Activated T-helper 1 cell treated with anti-CD3 and anti-CD28 coated beads, Interleukin-12 subunit alpha, Interleukin-12 subunit beta, Interleukin-2, Interleukin-4 antibody, amounts not matched to agents 30 ng/mL and 10 ng/mL and 1 ng/mL, durations not matched to agents 14 hours and 24 hours and 36 hours (primary cell): ENCODE measurements at places on chromosomes 5 and 9. TPM values are rescaled to one million over a fixed set of nuclear protein-coding genes. Genes with fewer than 3 reads are reported as not detected.

GRCh38 chr5:83555263-83555662 lies 83.7 kb downstream of the VCAN start:
- DNase-seq = no peak

The SYNPO gene
- not detected in 2 replicates for total RNA-seq

The KLF4 gene
- total RNA-seq = 2.3 and 3.3 TPM in 2 replicates

GRCh38 chr5:104628911-104629310 lies 1066.3 kb upstream of the NUDT12 start:
- no peak for DNase-seq

DNA sequence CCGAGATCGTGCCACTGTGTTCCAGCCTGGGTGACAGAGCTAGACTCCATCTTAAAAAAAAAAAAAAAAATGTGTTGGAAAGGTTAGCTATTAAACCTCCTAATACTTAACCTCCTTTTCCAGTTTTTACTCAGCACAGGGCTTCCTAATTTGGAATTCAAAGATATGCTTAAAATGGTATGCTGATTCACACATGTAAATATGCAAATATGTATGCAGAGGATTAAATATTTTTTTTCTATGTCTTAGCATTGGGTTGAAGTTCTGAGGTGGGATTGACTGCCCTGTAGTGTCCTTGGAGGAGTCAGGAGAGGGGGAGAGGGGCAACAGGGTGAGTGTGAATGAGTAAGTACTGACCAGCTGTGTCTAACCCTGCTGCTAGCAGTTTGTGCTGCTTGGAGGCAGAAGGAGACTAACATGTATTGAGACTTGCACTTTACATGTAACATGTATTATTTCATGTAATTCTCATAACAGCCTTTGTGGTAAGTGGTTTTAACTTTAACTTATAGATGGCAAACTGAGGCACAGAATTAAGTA lies 63.2 kb downstream of the SLC44A1 start:
- no peak for DNase-seq

The ZNF608 gene
- total RNA-seq = not detected in 2 replicates

GRCh38 chr5:172877466-172878260 lies 43.6 kb downstream of the ERGIC1 start:
- no peak for DNase-seq

DNA sequence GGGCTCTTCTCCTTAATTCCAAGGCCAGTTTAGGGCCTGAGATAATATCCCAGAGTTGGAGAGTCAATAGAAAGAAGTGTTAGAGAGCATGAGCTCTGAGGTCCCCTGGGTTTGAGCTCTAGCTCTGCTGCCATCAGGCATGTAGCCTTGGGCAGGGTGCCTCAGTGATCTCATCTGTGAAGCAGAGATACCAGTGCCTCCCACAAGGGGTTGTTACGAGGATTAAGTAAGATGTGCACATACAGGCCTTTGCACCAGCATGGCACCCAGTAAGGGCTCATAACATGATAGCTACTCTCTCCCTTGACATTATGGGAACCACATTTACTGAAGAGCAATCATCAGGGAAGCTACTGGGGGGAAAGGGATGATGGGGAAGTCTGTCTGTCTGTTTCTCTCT lies 265.7 kb downstream of the HSPA4 start:
- DNase-seq = no peak

- DNase-seq = no peak
Measured at GRCh38 chr9:138077126-138077525, 199.5 kb downstream of the CACNA1B start.

The ADAMTS12 gene
- total RNA-seq = not detected in 2 replicates

DNA sequence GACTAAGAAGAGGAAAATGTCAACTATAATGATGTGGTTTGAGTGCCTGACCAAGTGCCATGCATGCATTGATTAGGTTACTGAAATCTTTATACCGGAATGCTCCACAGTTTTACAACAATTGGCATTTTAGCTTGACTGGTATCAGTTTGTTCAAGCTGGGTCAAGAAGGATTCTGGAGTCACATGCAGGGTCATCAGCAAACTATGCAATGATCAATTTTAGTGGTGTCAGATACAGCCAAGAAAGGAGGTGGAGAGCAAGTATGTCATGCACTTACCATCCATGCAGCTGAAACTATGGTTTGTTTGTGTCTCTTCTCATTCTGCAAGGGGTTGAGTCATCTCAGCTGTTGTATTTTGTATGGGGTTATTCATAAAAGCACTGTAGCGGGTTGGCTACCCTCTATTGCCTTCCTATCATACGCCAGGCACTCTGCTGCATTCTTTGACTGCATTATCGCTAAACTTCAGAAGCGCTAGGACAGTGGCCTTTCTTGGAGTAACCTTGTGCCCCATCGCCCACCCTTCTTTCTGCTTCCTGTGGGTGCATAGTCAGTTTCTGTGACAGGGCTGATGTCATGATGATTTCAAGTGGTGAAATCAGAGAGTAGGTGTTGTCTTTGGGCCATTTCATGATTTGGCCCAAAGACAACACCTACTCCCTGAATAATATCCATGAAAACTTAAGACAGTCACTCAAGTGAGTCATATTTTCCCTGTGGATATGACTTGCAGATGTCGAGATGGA lies 145.4 kb downstream of the MTX3 start:
- DNase-seq = peak; percentile 20

The CLK4 gene
- total RNA-seq = 27.5 and 28.6 TPM in 2 replicates

The ARPC5L gene
- total RNA-seq = 111 and 115 TPM in 2 replicates

DNA sequence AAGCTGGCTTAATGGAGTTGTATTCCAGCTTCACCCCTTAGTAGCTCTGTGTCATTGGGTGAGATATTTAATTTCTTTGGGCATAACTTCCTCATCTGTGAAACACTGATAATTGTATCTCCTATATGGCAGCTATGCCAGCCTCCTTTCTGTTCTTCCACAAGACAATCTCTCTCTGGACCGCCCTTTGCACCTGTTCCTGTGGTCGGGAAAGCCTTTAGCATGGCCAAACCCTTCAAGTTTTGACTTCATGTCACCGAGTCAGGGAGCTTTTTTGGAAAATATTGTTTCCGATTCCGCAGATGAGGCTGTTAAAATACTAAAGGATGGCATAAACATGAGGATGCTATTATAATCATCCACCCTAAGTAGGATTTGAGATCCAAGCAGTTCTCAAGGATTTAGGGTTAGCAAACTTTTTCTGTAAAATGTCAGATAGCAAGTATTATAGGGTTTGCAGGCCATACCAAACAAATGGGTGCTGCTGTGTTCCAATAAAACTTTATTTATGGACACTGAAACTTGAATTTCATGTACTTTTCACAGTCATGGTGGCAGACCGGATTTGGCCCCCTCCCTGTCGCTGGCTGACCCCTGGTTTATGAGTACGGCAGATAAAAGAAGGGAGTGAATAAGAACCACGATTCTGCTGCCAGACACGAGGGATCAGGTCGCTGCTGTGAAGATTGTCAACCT lies 695 bp upstream of the NDFIP1 start:
- no peak for DNase-seq

DNA sequence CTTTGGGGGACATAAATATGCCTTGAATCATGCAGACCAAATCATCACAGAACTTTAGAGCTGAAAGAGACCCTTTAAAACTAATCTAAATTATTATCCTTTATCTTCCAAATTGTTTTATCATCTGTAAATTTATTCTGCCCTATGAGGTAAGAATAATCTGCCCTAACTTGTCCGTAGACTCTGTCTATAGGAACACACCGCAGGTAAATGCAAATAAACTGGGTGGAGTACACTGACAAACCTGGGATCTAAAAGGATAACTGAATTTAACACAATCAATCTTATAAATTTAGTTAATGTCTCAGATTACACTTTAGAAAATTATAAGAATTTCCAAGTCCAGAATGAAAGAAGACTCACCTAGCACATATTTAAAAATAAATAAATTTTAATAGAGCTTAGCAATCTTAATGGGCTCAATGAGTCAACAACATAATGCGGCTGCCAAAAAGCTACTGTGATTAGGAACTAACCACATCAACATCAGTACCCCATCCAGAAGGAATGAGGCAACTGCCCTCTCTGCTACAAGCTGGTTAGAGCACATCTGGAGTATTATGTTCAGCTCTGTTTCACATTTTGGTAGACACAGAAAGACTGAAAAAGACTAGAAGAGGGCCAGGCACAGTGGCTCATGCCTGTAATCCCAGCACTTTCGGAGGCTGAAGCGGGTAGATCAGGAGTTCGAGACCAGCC lies 5.6 kb downstream of the MEGF9 start:
- DNase-seq = no peak

DNA sequence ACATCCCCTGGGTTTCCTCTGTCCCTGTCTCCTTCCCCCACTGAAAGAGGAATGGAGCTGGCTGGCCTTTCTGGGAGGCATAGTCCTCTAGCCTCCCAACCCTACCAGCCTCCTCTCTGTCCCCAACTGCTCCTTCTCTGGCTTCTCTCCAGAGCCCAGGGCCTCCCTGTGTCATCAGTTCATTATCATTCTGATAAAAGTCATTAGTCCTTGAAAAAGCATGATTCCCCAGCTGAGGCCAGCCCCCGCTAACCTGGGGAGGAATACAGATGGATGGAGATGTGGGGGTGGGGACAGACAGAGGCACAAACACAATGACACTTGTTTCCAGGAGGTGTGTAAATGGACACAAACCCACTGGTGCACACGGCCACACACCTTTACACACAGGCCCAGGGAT lies 73.6 kb upstream of the HSPA9 start:
- no peak for DNase-seq

The ROR2 gene
- total RNA-seq = 1.1 and 1.6 TPM in 2 replicates

The SNCB gene
- total RNA-seq = not detected in 2 replicates

The SPATA31D1 gene
- not detected in 2 replicates for total RNA-seq

GRCh38 chr5:179769271-179769670 lies 24.5 kb upstream of the LTC4S start:
- no peak for DNase-seq

The FAM193B gene
- 70.9 and 79.4 TPM in 2 replicates for total RNA-seq

- DNase-seq = no peak
Measured at GRCh38 chr5:9545136-9545991, 511 bp downstream of the SEMA5A start.

GRCh38 chr5:108924457-108924961 lies 176.8 kb downstream of the FER start:
- no peak for DNase-seq

DNA sequence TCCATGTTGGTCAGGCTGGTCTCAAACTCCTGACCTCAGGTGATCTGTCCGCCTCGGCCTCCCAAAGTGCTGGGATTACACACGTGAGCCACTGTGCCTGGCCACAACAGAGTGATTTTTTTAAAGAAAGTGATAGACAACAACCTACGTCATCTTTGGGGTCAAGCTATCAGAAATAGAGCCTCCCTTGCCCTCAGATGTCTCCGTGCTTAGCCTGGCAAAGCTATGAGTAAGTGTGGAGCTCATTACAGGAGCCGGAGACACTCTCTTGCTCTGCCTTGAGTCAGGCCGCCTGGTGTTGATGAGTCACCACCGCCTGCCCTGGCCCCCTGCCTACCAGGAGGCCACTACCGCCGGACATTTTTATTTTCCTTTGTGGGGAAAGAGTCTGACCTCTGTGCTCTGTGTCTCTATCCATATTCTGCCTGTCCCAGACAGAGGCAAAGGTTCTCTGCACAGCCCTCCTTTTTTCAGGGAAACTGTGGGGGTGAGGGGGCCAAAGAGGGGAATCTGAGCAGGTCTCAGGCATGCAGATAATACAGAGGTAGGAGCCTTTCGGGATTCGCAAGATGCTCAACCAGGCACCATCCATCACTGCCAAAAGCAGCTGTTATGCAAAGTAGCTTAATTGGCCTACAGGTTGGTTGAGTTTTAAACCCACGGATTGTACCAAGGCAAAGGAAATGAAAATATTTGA lies 123.7 kb upstream of the CPEB4 start:
- no peak for DNase-seq

DNA sequence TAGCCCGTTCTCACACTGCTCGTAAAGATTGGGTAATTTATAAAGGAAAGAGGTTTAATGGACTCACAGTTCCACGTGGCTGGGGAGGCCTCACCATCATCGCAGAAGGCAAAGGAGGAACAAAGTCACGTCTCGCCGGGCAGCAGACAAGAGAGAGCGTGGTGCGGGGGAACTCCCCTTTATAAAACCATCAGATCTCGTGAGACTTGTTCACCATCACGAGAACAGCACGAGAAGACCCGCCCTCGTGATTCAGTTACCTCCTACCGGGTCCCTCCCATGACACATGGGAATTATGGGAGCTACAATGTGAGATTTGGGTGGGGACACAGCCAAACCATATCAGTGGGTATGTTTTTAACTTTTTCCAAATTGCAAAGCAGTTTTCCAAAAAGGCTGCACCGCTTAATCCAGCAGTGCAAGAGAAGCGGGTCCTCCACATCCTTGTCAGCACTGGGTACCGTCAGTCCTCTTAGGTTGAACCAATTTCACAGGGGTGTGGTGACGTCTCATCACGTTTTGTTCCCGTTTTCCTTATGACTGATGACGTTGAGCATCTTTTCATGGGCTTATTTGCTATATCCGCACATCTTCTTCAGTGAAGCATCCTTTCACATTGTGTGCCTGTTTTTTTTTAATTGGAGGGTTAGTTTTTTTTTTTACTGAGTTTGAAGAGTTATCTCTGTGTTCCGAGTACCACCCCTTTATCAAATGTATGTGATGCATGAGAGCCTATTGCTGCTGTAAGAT lies 8.0 kb upstream of the FCN2 start:
- no peak for DNase-seq

The PCDHGA8 gene
- total RNA-seq = 0.03 TPM in 1 of 2 replicates, not detected in the other

- DNase-seq = no peak
Measured at GRCh38 chr5:56429110-56429561, 196.0 kb upstream of the ANKRD55 start.

The PRLR gene
- total RNA-seq = not detected in 2 replicates

DNA sequence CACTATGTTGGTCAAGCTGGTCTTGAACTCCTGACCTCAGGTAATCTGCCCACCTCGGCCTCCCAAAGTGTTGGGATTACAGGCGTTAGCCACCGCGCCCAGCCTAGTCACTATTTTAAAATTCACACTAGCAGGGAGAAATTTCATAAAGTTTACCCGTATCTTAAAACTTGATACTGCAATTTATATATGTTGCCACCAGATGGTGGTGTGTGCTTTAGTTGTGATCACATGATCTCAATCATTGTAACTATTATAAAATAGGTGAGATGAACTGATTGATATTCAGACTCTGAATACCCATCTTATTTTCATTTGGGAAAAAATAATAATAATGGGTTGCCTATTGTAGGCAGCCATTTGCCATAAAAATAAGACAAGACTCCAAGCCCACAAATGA lies 1330.4 kb upstream of the WWC1 start:
- DNase-seq = no peak

DNA sequence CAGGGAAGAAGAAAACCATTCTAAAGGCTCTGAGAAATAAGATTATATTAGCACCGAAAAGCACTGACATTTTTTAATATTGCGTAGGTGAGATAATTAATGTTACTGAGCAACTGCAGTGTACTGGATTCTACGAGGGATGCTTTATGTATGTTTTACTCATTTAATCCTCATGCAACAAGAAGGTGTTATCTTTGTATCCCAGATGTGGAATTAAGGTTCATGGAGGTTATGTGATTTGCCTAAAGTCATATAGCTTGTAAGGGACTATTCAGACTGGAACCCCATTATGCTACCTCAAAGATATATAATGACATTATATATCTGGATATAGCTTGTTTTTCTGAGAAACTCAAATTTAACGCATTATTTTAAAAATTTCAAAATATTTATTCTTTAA lies 2.5 kb downstream of the FBXO4 start:
- DNase-seq = no peak

The CD14 gene
- 0.29 and 0.62 TPM in 2 replicates for total RNA-seq

GRCh38 chr5:107696080-107696479 lies 25.3 kb upstream of the EFNA5 start:
- no peak for DNase-seq

- DNase-seq = no peak
Measured at GRCh38 chr5:140633501-140633900, 526 bp upstream of the CD14 start.
